ENCODE measurements at places on chromosomes 3 and 15.

GRCh38 chr15:97962263-97962662 lies 1.8 kb downstream of the ARRDC4 start:
- DNase-seq: no peak

DNA sequence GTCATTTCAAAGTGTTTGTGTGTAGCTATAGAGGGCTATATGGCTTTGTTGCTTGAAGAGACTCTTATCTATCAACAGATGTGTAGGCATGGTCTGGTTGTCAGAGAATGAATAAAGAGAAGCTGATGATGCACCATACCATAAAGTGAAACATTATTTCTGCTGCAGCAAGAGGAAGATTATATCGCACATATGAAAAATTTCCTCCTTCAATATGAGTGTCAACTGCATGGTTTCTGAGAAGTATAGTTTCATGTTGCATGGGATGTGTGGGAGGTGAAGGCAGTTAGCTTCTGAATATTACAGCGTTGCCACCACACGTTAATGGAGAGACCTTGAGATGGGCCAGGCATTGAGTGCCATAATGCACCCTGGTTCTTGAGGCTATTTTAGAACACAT lies 217.9 kb downstream of the SATB1 start:
- DNase-seq: no peak

DNA sequence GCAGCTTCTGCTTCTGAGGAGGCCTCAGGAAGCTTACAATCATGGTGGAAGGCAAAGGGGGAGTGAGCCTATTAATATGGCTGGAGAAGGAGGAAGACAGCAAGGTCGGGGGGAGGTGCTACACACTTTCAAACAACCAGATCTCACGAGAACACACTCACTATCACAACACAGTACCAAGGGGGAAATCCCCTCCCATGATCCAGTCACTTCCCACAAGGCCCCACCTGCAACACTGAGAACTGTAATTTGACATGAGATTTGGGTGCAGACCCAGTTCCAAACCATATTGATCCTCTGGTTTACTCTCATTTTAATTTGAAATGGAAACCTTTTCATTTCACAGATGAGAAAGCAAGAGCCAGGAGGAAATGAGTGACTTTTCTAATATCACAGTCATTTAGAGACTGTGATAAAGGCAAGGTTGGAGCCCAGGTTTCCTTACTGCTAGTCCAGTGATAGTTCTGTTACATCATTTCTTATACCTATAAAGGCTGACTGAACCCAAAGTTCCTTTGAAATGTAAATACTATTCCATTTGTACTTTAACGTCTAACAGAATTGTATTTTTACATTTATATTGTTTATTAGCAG lies 105.8 kb upstream of the GAP43 start:
- DNase-seq: no peak

- no peak for DNase-seq
Observed at GRCh38 chr3:155921486-155921885, 51.0 kb downstream of the GMPS start.

DNA sequence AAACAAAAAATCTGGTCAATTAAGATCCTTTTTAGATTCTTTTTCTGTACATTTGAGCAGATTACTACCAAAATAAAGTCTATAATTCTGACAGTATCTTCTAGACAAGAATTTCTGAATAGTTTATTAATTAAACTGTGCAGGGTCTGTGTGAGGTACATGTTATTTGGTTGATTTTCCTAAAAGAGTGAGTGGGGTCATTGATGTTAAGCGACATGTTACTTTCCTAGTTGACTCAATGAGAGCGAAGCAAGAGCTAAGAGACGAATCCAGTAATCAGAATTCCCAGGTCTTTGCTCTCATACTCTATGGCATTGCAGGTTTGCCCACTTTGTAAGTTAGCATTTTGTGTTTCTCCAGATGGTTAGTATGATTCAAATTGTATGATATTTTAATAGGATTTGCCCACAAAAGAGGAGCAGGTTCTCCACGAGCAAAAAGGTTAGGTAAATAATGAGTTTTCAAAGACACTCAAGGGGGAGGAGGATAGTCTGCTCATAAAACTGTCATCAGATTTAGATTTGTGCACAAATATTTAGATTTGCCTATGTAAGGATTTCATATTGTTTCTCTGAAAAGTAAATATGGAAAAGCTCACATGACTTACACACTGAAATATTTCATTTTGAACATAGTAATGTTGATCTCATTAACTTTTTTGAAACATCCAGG lies 217.2 kb upstream of the CGNL1 start:
- DNase-seq: peak; percentile 45

DNA sequence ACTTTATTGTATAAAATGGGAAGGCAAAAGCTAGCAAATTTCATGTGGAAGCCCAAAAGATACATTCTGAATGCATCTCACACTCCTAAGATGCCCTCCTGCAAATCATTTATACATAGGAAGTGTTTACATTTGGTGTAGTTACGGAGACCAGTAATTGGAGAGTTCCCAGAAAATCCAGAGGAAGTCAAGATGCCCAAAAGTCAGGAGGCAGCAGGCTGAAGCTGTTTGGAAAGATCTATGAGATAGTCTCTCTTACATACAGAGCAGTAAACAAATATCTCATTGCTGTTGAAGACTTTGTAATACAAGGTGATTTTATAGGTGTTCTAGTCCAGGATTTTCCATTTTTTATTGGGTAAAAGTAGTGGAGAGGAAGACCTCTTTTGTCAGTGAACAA lies 8.8 kb downstream of the KLHL24 start:
- DNase-seq: no peak

DNA sequence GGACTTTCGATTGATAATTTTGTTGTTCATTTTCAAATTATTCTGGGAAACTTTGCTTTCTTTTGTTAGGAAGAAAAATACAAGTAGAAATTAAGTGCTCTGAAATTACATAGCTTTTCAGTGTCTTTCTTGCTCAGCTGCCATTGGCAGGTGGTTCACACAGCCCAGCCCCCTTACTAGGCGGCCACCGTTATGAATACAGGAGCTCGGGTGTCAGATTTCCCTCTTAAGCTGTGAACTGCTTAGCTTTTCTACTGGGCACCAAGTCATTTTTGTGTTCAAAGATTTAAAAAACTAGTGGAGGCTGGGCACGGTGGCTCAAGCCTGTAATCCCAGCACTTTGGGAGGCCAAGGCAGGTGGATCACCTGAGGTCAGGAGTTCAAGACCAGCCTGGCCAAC lies 55.2 kb downstream of the HMG20A start:
- peak; percentile 46 for DNase-seq

- peak; percentile 80 for DNase-seq
Observed at GRCh38 chr3:139358841-139359562, 15.2 kb downstream of the MRPS22 start.

- DNase-seq: no peak
Observed at GRCh38 chr3:63264716-63265115, 13.4 kb upstream of the SYNPR start.

- no peak for DNase-seq
Observed at GRCh38 chr15:51067510-51067909, 27.2 kb downstream of the TNFAIP8L3 start.

DNA sequence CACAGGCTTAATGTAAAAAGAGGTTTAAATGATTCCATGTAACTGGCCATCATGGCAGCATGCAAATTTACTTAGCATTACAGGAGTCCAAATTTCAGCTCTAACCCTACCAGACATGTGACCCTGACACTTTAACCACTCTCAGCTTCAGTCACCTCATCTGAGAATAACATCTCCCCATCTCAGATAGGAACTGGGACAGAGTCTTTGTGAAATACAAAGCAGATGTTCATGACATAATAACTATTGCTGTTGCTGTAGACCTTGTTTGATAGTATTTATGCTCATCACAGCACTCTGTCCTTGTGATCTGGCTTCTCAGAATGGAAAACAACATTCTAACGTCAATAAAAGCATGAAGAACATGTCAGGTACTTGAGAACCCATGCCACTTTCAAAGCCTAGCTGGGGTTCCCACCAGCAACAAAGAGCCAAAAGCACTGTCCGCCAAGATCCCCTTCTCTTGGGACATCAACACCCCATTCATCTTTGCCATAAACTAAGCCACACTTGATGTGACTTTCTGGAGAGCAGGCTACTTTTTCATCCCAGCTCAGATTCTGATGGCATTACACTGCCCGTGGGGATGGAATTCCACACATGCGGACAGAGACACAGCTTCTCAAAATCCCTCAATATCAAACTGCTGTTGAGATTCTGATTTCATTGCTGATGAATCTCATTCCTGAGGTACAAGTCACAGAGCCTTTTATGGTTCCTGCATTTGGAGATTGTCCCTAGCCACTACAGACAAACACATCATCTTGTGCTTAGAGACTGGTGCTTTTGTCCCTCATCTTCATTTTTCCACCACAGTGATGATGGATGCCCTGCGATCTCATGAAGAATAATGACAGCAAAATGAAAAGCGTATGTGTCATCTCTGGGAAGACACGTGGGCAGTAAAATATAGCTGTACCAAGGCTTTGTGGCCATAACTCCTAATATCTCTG lies 202.7 kb downstream of the TNIK start:
- DNase-seq: no peak

GRCh38 chr15:77772641-77773402 lies 140.1 kb upstream of the LINGO1 start:
- DNase-seq: no peak

GRCh38 chr3:149080011-149080698 lies 6.2 kb downstream of the HLTF start:
- DNase-seq: no peak

GRCh38 chr3:10941972-10942371 lies 50.6 kb upstream of the SLC6A1 start:
- DNase-seq: no peak

- peak; percentile 0 for DNase-seq
Observed at GRCh38 chr3:54870423-54870822, 57.4 kb downstream of the LRTM1 start.

DNA sequence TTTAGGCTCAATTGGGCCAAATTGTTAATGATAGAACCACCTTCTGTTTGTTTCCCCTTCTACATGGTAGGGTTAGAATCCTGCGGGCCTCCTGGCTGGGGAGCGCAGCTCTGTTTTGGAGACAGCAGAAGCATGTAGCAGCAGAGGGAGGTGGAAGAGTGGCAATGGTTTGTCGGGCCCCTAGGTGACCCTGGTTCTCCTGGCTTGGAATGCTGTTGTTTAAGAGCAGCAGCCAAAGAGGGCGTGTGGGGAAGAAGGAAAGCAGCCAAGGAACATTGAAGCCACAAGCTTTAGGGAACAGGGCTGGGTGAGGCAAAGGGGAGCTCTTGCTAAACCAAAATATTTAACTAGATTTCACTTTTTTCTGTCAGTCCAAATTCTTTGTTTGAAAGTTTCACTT lies 213.7 kb upstream of the NR2E3 start:
- no peak for DNase-seq

DNA sequence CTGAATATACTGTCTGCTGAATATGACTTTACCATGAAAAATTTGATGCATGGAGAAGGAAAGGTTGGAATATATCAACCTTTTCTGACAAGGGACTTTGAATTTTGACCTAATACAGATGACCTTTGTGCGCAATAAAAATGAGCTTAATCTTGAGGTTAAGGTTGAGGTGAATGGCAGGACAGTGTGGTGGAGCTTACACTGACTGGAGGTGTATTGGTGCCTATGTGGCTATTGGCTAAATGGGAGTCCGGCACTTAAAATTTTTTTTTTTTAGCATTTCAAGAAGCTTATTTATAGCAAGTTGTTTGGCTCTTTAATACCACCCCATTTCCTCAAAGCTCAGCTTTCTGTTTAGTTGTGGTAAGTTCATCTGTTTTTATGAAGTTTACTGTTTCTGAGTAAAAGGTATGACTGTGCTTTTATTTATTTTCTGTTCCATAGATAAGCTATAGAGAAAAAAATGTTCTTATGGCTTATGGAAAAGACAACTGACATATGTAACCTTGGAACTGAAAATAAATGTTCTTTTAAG lies 15.2 kb downstream of the CDIN1 start:
- DNase-seq: no peak

DNA sequence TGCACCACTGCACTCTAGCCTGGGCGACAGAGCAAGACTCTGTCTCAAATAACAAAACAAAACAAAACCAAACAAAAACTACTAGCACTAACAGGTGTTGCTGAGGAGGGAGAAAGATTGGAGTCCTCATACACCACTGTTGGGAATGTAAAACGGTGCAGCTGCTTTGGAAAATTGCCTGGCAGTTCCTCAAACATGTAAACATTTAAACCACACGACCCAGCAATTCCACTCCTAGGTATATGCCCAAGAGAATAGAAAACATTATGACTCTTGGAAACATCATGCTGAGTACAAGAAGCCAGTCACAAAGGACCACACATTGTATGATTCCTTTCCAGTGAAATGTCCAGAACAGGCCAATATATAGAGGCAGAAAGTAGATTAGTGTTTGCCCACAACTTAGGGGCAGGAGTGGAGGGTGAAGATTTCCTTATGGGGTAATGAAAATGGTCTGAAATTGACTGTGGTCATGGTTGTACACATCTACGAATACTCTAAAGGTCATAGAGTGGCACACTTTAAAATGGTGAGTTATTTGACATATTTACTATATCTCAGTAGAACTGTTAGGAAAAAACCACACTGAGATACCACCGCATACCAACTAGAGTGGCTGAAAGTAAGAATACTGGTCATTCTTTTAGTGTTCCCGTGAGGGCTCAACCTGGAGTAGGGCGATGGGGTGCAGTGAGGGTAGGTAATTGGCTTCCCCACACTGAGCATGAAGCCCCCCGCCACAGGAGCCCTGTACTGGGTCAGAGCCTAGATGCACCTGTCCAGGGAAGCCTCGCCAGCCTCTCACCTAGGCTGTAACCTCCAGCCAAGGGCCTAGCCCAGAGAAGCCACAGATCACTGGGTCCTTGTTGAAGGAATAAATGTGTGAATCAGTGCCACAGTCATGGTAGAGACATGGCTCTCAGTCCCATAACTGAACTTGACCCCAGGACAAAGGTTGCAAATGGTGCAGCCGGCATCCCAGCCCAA lies 131.1 kb downstream of the NUP210 start:
- DNase-seq: peak; percentile 51

- no peak for DNase-seq
Observed at GRCh38 chr3:186442162-186442561, 80.1 kb upstream of the DGKG start.

GRCh38 chr15:64122936-64123351 lies 27.2 kb downstream of the SNX1 start:
- DNase-seq: no peak

DNA sequence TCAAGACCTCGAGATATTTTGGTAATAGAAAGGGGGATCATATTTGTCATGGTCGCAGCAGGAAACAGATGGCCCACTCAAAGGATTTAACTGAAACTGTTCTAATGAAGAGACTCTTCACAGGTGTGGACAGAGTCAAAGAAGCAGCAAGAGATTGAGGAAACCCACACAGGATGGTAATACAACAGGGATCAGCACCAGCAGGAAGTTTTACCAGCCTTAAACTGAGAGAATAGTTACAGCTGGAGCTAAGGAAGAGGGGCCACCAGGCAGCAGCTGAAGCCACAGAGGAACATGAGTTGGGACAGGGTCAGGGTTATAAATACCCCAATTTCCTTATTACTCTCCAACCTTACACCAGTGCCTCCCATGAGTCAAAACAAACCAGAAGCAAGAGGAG lies 131.8 kb upstream of the UBE2E2 start:
- no peak for DNase-seq

GRCh38 chr3:52872245-52872644 lies 25.1 kb downstream of the STIMATE start:
- DNase-seq: no peak

GRCh38 chr3:40382617-40382979 lies 4.4 kb upstream of the ENTPD3 start:
- DNase-seq: no peak

Measured in NCI-H1092 treated with DMSO at 0.1 percent for 48 hours (cell line).